ENCODE measurements at places on chromosomes 12 and 14.

GRCh38 chr14:95290871-95291431, 28.8 kb downstream of the CLMN start:
- no peak for DNase-seq

DNA sequence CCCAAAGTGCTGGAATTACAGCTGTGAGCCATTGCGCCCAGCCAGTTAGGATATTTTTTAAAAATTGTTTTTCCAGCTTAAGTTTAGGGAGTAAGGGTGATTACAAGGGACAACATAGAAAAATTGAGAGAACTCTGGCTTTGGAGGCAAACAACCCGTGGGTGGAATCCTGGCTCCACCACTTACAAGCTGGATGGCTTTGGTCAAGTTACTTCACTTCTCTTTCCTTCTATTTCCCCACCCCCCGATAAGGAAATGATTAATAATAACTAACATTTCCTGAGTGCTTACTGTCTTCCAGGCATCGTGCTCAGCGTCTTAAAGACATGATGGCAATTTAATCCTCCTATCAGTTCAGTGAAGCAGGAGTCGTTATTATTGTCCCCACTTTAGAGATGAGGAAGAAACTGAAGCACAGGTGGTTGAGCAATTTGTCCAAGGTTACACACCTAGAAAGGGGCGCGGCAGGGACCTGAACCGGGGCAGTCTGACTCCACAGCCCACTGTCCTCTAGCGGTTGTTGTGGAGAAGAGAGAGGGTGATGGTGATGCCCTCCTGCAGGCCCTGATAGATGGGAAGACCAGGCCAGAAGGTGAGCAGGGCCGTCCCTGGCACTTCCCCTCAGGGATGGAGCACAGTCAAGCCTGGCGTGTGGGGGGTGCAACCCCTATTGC, 16.7 kb upstream of the FAIM2 start:
- no peak for DNase-seq

DNA sequence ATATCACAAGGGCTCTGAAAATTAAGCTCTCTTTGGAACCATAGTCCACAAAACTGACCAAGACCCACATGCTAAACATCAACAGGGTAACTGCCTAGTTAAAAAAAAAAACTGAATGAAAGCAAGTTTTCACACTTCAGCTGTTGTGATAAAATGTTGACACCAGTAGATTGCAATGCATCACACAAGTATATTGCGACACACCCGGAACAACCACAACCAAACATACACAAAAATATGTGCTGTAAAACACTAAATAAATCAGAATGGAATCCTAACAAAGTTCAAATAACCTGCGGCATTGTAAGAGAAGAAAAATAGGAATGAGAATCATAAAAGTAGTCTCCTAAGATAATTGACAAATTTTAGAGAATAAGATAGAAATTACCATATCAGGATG, 710.3 kb downstream of the AACS start:
- DNase-seq: no peak

GRCh38 chr12:62866451-62867082, 68.4 kb downstream of the PPM1H start:
- DNase-seq: no peak

DNA sequence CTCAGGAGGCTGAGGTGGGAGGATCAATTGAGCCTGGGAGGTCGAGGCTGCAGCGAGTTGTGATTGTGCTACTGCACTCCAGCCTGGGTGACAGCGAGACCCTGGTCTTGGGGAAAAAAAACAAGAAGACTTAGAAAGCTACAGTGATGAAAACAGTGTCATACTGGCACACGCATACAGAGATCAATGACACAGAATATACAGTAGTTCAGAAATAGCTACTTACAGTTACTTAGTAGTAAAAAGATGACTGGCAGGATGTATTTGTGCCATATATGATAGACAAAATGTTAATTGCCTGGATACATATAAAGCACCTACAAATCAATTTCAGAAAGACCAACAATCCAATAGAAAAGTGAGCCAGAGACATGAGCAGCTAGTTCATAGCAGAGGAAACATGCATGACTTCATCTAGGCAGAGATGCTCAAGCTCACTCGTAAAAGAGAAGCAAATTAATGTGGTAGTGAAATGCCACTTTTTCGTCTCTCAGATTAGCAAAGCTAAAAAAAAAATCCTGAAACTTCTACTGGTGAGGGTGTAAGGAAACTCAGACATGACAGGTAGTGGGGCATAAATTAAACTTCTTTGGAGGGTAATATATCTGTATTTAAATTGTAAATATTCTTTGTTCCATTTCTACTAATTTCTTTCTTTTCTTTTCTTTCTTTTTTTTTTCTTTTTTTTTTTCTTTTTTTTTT, 2.5 kb upstream of the ALDH2 start:
- DNase-seq: no peak

- DNase-seq: no peak
Measured at GRCh38 chr12:6774499-6775062, 2.3 kb downstream of the LAG3 start.

DNA sequence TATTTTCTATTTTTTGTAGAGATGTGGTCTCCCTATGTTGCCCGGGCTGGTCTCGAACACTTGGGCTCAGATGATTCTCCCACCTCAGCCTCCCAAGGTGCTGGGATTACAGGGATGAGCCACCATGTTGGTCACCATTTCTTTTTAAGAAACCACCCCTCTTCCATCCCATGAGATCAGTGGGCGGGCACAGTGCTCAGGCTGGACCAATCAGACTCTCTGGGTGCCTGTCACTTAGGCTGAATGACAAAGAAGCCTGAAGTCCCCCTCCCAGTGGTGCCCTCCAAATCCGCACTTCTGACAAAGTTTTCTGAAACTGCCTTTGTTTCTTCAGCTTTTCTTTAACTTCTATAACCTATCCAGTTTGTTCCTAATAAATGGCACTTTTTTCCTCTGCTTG, 48.2 kb downstream of the CALM1 start:
- no peak for DNase-seq

- DNase-seq: no peak
Measured at GRCh38 chr14:37623426-37623951, 28.1 kb downstream of the TTC6 start.

GRCh38 chr14:33642080-33642479, 308.8 kb downstream of the EGLN3 start:
- DNase-seq: no peak

DNA sequence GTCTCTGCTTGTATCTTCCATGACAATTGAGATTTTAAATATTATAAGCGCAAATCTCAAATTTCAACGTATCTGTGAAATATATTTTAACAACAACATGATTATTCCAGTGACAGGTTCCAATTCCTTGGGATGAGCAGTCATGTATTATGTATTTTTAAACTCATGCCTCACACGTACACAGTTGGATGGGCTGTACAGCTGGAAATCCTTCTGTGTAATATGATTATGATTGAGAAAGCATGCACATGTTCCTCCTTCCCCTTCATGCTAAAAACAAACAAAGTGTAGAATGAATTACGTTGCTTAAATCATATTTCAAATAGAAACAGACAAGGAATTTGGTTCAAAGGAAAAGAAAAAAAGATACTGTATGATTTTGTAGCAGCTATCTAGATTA, 428.3 kb downstream of the TMTC2 start:
- no peak for DNase-seq

- DNase-seq: no peak
Measured at GRCh38 chr12:68042212-68042699, 53.0 kb downstream of the IFNG-AS1 start.

DNA sequence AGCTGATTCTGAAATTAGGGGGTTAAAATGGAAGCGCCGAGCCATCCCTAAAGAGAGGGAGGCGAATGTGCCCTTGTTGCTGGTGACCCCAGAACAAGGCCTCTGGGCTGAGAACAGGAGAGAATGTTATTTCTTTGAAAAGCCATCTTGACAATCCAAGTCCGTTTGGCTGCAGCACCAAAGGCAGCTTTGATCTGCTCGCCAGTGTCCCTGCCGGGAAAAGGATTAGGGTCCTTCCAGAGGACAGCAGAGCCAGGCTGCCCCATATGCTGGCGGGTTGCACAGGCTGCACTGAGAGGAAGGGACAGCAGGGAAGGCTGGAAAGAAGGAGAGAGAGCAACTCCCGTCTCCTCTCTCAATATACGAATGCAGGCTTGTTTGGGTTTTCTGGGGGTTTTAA, 141.7 kb downstream of the TMEM132C start:
- DNase-seq: no peak

GRCh38 chr12:6699259-6699988, 1.2 kb downstream of the PIANP start:
- no peak for DNase-seq
